ENCODE measurements at places on chromosomes 5 and 9.
A peak's percentile ranks its signal among the peaks of the same experiment; 100 is the strongest.

DNA sequence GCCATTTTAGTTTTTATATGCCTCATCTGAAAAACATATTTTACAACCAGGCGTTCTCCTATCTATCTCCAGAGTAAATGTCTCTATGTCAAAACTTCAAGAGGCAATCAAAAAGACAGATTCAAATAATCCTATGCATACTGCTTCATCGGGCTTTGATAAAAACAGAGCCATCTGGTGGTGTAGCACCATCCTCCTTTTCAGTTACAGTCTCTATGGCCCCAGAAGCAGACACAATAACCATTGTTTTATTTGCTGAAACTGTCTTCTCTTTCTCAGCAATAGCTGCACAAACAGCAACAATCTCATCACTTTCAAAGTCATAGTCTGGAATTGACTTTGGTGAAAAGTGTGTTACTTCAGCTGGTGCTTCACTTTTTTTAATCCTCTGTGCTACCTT is 36.3 kb downstream of the PTGER4 start:
- peak; percentile 11 for DNase-seq

DNA sequence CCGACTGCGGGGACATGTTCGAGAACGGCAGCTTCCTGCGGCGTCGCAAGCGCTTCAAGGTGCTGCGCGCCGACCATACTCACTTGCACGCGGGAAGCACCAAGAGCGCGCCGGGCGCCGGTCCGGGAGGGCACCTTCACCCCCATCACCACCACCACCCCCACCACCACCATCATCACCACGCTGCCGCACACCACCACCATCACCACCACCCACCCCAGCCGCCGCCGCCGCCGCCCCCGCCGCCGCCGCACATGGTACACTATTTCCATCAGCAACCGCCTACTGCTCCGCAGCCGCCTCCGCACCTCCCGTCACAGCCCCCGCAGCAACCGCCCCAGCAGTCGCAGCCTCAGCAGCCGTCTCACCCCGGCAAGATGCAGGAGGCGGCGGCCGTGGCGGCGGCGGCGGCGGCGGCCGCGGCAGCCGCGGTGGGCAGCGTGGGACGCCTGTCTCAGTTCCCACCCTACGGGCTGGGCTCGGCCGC is 514 bp downstream of the FOXB2 start:
- DNase-seq, result no peak

DNA sequence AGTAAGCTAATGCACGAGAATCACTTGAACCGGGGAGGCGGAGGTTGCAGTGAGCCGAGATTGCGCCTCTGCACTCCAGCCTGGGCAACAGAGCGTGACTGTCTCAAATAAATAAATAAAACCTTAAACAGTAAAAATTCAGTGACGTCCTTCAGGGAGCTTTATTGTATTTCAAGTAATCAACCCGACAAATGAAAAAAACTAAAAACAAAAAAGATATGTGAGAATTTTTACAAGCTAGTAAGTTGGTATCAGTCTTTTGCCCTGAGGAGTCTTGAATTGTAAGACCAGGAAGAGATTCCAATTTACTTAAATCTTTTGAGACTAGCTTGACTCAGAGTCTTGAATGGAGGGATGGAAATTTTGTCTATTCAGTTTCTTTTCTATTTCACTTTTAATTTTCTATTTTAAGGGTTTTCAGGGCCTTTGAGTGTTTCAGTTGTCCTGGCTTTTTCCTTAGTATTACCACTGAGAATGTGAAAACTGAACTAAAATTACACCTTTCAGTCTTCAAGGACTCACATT is 126.0 kb upstream of the DHFR start:
- DNase-seq, result no peak

GRCh38 chr5:7745882-7746610 is 104.9 kb downstream of the CFAP90 start:
- DNase-seq, result peak; percentile 76

DNA sequence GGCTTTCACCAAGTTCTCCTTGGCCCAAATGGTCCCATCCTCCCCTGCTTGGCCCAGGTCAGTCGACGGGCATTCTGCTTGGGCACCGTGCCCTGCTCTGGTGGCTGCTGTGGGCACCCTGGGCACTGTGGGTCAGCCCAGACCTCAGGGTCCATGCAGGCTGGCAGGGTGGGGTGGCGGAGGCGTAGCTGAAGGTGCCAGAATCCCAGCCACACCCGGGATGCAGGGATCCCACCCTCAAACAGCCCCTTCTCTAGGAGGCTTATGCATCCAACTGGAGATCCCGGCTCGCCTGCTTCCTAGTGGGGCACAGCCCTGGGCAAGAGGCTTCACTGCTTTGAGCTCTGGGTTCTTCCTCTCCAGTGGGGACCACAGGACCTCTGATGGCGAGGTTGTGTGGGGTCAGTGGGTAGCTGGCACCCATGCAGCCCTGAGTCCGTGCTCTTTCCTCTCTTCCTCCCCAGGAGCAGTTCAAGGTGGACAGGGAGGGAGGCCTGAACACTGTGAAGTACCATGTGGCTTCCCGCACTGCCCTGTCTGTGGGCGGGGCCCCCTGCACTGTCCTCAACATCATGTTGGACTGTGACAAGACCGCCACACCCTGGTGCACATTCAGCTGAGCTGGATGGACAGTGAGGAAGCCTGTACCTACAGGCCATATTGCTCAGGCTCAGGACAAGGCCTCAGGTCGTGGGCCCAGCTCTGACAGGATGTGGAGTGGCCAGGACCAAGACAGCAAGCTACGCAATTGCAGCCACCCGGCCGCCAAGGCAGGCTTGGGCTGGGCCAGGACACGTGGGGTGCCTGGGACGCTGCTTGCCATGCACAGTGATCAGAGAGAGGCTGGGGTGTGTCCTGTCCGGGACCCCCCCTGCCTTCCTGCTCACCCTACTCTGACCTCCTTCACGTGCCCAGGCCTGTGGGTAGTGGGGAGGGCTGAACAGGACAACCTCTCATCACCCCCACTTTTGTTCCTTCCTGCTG is 9.4 kb downstream of the B4GALT7 start:
- no peak for DNase-seq

DNA sequence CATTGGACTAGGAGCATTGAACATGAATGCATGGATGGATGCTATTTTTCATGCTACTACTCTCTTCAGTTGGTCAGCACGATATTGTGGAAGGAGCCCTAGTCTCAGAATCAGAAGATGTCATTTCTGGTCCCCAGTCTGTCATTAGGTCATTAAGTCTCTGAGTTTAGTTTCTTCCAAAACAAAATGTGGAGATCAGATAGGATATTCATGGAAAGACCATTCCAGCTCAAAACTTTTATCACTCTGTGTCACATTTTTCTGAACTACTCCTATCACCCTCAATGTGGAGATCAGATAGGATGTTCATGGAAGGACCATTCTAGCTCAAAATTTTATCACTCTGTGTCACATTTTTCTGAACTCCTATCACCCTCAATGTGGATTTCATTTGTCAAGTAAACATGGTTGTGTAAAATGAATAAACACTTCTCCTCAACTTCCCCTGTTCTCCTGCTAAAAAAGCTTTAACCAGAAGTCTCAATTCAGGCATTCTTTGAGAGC is 296.8 kb downstream of the MRPS30 start:
- DNase-seq, result no peak

- DNase-seq, result no peak
Observed at GRCh38 chr5:151899399-151899798, 25.3 kb downstream of the GLRA1 start.

DNA sequence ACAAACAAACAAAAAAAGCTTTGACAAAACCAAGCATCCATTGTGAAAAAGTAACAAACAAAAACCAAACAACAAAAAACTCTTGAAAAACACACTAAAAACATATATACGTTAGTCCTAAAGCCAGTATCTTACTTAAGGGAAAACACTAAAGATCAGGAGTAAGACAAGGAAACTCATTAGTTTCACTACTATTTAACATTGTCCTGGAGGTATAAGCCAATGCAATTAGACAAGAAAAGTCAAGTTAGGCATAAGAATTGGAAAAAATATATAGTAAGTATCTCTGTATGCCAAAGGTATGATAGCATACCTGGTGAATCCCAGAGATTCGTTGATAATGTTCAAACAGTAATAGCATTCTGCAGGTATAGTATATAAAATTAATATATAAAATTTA is 21.8 kb upstream of the UBTD2 start:
- no peak for DNase-seq

DNA sequence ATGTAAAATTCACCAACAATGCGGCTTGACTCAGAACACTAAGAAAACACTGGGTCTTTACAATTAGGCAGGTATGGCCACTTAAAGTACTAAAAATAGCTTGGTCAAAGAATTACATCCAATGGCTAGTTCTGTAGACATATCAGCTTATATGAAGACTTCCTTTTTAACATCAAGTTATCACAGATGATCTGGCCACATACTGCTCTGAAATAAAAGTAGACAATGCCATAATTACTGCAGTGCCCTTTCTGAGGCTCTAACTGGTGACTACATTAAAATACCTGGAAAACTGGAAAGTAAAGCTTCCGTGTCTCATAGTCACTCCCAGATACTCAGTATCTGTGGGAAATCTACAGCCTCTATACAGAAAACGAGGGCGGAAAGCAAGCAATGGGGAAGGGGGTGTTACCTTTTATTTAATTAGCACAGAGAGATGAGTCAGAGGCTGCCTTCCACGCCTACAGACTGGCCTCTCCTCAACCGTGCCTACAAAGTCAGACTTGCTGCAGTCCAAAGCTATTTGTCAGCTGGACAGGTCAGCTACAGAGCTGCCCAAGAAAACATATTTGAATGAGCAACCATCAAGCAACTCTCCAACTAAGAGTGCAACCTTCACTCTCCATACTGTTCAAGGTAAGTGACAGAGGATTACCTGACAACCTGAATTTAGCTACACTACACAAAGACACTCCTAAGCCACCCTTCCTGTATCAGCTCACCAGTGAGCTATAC is 8.7 kb downstream of the SERINC5 start:
- peak; percentile 90 for DNase-seq

- no peak for DNase-seq
Observed at GRCh38 chr5:41648996-41649395, 138.6 kb upstream of the PLCXD3 start.

DNA sequence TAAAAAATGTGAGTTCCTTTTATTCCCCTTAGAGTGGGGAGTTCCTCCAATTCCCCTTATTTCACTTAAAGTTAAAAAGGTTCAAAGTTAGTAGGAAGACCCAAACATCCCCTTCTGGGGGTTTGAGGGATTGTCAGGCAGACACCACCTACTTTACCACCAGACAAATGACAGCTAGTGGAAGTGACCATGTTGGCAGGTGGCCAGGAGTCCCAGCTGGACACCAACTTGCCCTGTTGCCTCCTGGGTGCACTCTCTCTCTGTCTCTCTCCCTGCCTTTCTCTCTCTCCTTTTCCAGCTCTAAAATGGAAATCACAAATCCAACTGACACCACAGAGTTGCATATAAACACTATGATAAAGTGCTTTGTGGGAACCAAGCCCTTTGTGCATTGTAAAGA is 307.7 kb upstream of the TLE4 start:
- peak; percentile 5 for DNase-seq

- no peak for DNase-seq
Observed at GRCh38 chr9:80792726-80793125, 896.6 kb downstream of the TLE1 start.

- peak; percentile 42 for DNase-seq
Observed at GRCh38 chr5:6592601-6593000, 40.2 kb downstream of the NSUN2 start.

DNA sequence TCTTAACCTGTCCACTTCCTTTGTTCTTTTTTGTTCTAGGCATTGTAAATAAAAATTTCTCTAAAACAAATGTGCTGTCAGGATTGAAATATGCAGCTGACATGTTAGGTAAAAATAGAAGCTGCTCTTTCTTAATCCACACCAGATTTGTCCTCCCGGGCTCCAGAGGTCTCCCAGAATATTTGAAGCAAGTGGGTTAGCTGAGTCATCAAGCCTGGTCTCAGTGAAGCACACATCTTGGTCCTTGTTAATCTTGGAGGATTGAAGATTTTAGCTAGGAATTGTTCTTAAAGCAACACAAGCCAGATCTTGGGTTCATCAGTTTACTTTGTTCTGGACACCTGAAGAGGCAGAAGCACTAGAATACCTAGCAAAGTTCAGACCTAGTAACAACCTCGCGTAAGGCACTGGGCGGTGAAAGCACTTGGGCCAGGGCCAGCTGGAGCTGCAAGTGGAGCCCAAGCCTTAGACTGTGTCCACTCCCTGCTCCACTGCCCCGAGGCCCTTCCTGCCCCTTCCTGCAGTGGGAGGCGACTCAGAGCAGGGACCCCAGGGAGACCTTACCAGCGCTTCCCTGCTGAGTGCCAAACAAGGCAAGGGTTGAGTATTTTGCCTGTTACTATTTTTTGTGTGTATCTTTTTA is 36.5 kb downstream of the HABP4 start:
- peak; percentile 25 for DNase-seq

DNA sequence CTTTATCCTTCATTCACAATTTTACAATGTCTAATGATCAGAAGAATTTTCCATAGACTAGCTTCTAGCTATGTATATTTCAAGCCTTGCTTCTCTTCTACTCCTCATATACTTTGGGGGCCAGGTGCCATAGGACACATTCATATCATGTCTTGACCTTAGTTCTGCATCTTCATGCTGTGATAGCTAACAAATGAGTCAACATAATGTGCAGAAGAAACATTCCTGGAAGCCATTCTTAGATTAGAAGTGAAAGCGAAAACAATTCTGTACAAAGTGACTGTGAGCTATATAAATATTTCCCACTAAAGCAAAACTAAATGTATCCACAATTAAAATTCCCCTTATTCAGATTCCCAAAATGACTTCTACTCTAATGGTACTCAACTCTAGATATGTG is 320.2 kb upstream of the NREP start:
- no peak for DNase-seq

Data from MCF 10A (cell line).